ENCODE measurements at places on chromosomes 16 and 17. TPM values are rescaled to one million over a fixed set of nuclear protein-coding genes. Genes with fewer than 3 reads are reported as not detected.

DNA sequence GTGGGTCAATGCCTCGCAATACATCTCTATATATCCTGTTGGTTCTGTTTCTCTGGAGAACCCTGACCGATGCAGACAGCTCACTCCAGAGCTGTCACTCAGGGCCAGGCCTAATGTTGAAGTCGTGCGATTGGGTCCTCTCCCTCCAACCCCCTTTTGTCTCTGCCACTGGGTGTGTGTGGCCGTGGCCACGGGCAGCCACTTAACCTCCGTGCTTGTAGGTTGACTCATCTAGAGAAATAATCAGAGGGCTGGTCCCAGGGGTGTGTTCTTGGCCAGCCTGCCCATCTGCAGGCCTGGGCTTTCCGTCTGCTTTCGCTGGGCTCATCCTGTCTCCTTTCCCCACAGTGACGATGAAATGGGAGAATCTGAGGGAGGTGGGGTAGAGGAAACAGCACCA lies 7.4 kb downstream of the ADAD2 start:
- 0 out of 2 replicates have a peak, but pooled peaks cover 3% of the 10 kb centered on the region for H3K4me1 ChIP-seq
- H3K27ac ChIP-seq = no peak overlapping the region
- no peaks in the 10 kb centered on the region for H3K27me3 ChIP-seq

The TBC1D3L gene
- 20.5 TPM for total RNA-seq

The VAT1L gene
- total RNA-seq = 22.2 TPM

- H3K36me3 ChIP-seq = peaks cover 27% of the 10 kb centered on the region
- H3K4me1 ChIP-seq = no peaks in the 10 kb centered on the region
- DNase-seq = no peak
- no peak overlapping the region for H3K27ac ChIP-seq
Observed at GRCh38 chr17:35715416-35715815, 16.0 kb upstream of the RASL10B start.

- 0 out of 2 replicates have a peak, but pooled peaks cover 2% of the 10 kb centered on the region for H3K36me3 ChIP-seq
- H3K4me1 ChIP-seq = peaks cover 16% of the 10 kb centered on the region
- peaks cover 43% of the 10 kb centered on the region for H3K27me3 ChIP-seq
- no peak for DNase-seq
Observed at GRCh38 chr17:39150104-39150634, 1.3 kb downstream of the PLXDC1 start.

DNA sequence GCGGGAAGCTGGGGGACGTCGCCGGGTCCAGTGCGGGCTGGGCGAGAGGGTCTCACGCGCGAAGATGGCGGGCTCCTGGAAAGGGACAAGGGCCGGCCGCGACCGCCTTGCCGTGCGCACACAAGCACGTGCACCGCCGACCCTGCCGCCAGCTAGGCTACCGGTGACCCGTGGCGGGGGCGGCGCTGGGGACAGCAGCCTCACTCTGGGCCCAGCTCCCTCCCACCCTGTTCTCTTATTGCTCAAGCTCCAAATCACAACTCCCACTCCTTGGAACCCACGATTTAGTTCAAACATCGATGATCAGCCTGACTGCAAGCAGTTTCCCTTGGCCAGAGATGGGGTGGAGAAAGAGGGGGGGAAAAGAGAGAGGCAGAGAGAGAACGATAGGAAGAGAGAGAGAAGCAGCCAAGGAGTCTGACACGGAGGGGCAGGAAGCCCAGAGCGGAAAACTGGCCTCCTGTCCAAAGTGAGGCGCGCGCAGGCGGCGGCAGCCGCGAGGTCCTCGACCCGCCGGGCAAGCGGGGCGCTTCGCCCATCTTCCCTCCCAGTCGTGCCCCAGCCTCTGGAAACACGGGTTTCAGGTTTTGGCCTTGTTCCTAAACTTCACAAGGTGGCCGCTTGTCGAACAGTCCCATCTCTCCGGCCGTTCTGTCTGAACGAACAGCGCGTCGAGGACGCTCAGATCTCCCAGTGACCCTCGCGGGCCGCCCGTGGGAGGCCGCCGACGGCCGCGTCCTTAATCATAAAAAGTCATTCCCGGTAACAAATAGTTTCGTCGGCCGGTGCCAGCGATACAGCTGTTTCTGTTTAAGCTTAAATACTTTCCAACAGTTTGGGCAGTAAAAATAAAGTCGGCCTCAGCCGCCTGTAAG lies 1.7 kb upstream of the CBX8 start:
- peak overlapping the region; percentile 48 for H3K4me3 ChIP-seq
- no peak overlapping the region for H3K27ac ChIP-seq
- H3K4me1 ChIP-seq = peaks cover 52% of the 10 kb centered on the region

The CNTD1 gene
- not detected for total RNA-seq

DNA sequence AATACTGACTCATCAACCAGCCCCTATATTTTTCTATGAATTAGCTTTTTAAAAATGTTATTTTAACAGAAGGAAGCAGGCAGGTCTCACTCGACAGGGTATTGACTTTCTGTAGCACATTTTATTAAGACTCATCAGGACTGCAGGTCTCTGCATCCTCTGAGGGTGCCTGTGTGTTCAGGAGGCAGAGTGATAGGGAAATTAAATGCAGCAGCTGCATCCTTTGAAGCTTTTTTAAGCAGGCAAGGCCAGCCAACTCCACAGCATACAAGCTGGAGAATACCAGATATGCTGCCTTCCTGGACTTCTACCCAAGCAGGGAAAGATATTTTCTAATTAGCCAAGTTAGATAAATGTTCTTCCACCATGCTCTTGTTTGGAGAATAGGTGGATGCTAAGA lies 124.9 kb downstream of the WSCD1 start:
- no peak overlapping the region for H3K27ac ChIP-seq
- H3K27me3 ChIP-seq = peaks cover 5% of the 10 kb centered on the region
- no peak overlapping the region for H3K4me3 ChIP-seq
- 0 out of 2 replicates have a peak, but pooled peaks cover 2% of the 10 kb centered on the region for H3K4me1 ChIP-seq
- peaks cover 14% of the 10 kb centered on the region for H3K36me3 ChIP-seq

- H3K27ac ChIP-seq = no peak overlapping the region
- DNase-seq = no peak
- H3K27me3 ChIP-seq = no peaks in the 10 kb centered on the region
- no peaks in the 10 kb centered on the region for H3K36me3 ChIP-seq
Observed at GRCh38 chr17:12282056-12282455, 261.4 kb downstream of the MAP2K4 start.

GRCh38 chr17:57939797-57940196 lies 15.4 kb downstream of the CUEDC1 start:
- DNase-seq = no peak
- peaks cover 25% of the 10 kb centered on the region for H3K4me1 ChIP-seq
- no peak overlapping the region for H3K4me3 ChIP-seq
- no peaks in the 10 kb centered on the region for H3K27me3 ChIP-seq
- H3K36me3 ChIP-seq = no peaks in the 10 kb centered on the region
- no peak overlapping the region for H3K27ac ChIP-seq

GRCh38 chr16:82201351-82201750 lies 31.3 kb upstream of the MPHOSPH6 start:
- H3K27ac ChIP-seq = no peak overlapping the region
- no peaks in the 10 kb centered on the region for H3K4me1 ChIP-seq
- H3K27me3 ChIP-seq = no peaks in the 10 kb centered on the region
- H3K4me3 ChIP-seq = no peak overlapping the region
- no peaks in the 10 kb centered on the region for H3K36me3 ChIP-seq

The MMP25 gene
- 41.2 TPM for total RNA-seq

The SMTNL2 gene
- 2.7 TPM for total RNA-seq

The ABCA6 gene
- not detected for total RNA-seq
